ENCODE measurements at places on chromosomes 6 and 20.

DNA sequence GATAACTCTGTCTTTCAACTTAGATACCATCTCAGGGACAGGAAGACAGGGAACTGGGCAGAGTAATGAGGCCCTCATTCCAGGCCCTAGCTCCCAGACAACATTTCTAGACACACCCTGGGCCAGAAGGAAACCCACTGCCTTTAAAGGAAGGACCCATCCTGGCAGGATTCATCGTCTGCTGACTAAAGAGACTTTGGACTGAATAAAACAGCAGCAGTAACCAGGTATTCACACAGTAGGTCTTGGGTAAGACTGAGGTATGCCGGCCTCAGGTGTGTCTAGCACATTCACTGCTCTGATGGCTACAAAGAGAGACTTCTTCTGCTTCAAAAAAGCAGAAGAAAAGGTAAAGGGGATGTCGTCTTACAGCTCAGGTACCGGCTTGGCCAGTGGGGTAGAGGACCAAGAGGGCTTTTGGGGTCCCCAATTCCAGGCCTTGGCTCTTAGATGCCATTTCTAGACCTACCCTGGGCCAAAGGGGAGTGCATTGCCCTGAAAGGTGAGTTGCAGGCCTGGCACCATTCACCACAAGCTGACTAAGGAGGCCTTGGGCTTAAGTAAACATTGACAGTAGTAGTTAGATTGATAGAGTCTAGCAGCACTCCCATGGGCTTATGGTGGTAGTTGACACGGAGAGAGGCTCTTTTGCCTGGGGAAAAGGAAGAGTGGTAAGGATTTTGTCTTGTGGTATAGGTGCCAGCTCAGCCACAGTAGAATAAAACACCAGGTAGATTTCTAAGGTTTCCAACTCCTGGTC is 13.4 kb downstream of the SNX14 start:
- DNase-seq = no peak

DNA sequence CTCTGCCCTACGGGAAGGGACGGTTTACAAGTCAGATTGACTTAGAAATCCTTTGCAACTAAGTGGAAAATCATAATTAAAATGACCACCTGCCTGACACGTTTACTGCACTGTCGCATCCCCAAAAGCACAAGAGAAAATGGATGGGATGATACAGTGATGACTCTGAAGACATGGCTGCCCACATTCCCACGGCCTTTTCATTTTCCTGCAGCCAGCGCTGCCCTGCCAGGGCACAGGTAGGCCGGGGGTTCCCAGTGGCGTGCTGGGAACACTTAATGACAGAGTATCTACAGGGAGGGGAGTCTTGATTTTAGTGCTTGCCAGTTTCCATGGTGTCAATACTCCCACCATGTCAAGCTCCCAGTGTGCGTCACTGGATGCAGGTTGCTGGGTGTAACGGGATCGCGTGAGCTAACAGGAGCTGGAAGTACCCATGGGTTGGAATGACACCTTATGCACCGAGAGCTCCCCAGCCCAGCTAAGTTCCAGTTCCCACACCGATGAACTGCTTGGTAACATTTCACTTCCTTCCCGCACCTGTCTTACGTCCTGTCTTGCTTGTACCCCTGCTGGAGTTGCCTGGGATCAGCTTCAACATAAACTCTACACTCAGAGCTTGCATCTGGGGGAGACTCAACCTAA is 129.0 kb downstream of the ANKRD60 start:
- DNase-seq = no peak

DNA sequence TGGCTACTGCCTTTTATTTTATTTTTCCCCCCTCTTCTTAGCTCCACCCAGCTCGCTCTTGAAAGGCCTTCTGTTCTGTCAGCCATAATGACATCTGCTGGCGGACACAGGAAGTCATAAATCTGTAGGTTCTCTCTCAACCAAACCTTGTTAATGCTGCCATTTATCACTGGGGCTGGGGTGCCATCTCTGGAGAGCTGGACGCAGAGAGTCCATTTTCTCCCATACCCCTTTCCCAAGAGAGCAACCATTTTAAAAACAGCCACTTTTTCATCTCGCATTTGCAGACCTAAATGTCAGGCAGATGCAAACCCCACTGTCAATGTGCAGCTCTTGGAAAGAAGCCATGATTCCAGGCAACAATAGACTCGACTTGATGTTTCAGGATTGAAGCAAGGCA is 13.0 kb upstream of the TSHZ2 start:
- DNase-seq = no peak

- peak; percentile 39 for DNase-seq
These were observed 101.4 kb downstream of the ADGB start for GRCh38 chr6:146700078-146700686.

DNA sequence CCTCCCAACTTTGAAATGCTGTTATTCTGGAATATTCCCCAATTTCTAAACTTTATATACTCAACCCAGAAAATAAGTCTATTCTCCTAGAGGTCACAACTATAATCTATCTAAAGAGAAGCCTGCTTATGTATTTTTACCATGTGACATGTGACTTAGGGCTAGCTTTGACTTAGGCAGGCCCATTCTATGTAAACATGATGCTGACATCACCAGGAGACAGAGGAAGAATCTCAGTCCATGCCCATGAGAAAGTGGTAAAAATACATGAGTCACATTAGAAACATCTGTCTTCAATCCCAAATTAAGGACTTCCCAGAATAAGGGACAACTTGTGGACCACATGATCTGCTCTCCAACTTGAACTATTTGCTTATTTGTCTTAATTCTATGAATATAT is 113.6 kb upstream of the ID4 start:
- no peak for DNase-seq

DNA sequence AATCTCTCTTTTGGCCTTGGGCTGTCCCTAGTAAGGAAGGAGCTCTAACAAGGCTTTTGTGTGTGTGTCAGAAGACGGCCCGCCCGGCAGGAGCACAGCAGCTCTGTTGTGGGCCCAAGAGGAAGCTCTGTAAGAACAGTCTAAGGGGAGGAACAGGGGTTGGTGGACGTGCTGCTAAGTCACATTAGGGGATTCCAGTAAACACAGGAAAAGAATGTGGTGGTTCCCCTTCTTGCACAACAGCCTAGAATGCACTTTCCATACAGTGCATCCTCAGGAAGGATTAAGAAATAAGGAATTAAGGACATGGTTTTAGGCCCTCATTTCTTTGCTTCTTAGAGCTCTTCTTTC is 114.5 kb downstream of the RNF144B start:
- peak; percentile 28 for DNase-seq

GRCh38 chr6:134318974-134319281 is 1.0 kb upstream of the SGK1 start:
- no peak for DNase-seq

GRCh38 chr6:114569669-114570068 is 226.8 kb upstream of the HS3ST5 start:
- DNase-seq = no peak

GRCh38 chr6:71446470-71446869 is 157.9 kb downstream of the OGFRL1 start:
- no peak for DNase-seq

- DNase-seq = no peak
These were observed 272.5 kb upstream of the SGK1 start for GRCh38 chr6:134590449-134590848.

DNA sequence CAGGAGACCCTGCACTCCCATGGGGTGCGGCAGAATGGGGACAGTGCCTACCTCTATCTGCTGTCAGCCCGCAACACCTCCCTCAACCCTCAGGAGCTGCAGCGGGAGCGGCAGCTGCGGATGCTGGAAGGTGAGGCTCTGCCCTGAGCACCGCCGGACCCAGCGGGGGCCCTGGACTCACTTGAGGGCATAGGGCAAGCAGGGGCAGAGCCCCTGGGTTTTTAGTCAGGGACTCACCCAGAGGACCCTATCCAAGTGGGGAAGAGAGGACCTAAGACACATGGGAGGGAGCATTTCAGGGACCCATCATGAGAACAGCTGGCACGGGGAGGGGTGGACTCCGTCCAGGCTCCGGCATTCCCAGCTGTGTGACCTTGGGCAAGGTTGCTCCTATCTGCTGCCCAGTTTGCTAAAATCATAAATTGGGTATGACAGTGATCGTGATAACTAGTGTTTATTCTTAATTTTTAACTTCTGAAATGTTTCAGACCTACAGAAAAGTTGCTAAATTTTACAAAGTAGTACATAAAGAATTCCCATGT is 9.8 kb downstream of the RBCK1 start:
- no peak for DNase-seq

DNA sequence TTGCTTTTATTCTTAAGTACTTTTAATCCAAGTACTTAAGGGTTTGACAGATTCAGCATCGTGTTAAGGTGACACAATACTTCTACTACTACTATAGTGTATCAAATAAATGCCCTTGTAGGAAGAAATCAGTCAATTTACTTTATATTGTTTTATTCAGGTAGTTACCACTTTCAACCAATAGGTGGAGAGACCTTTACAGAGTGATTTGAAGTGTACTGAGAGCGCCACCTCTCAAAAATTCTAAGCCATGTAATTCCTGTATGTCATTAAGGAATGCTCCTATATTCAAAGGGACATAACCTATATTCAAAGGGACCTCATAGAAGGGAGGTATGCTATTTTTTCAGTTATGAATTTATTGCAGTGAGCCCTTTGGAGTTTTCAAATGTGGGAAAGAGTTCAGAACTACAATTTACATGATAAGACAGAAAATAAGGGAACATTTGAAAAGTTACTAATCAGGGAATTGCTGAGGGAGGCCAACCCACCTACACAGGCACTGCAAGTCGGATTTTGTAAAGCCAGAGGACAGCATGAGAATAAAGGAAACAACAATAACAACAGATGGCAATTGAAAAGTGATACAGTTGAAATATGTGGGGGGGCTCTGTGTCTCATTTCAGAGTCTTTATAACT is 955.6 kb downstream of the TBC1D32 start:
- no peak for DNase-seq

GRCh38 chr6:136059308-136059707 is 190.8 kb downstream of the MTFR2 start:
- DNase-seq = no peak

DNA sequence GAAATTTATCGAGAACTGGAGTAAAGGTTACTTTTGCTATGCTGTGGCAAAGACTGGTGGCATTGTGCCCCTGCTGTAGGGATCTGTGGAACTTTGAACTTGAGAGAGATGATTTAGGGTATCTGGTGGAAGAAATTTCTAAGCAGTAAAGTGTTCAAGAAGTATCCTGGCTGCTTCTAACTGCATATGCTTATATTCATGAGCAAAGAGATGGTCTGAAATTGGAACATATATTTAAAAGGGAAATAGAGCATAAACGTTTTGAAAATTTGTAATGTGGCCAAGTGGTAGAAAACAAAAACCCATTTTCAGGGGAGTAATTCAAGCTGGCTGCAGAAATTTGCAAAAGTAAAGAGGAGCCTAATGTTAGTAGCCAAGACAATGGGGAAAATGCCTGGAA is 12.3 kb upstream of the UFL1 start:
- DNase-seq = no peak

- DNase-seq = no peak
These were observed 649.2 kb downstream of the MMUT start for GRCh38 chr6:48813836-48814235.

GRCh38 chr6:56815436-56815835 is 139.5 kb upstream of the BEND6 start:
- DNase-seq = no peak

- no peak for DNase-seq
These were observed 371.0 kb upstream of the RUNX2 start for GRCh38 chr6:44957156-44957555.

- no peak for DNase-seq
These were observed 26.2 kb downstream of the VEGFA start for GRCh38 chr6:43796168-43796567.

DNA sequence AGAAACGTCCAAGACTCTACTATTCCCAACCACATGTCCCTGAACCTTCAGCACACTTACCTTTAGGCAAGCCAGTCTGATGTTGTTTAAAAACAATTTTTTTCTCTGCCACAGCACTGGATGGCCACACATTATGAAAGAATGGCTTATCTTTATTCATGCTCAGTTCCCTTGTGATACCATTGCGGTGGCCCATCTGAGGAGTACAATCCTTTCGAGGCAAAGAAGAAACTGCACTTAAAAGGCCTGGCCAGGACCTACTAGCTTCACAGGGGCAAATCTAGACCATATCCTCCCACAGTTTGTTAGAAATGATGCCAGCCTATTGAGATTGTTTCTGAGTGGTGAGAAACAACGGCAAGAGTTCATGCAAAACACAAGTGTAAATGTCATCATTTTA is 88.4 kb upstream of the PLEKHG1 start:
- DNase-seq = no peak

DNA sequence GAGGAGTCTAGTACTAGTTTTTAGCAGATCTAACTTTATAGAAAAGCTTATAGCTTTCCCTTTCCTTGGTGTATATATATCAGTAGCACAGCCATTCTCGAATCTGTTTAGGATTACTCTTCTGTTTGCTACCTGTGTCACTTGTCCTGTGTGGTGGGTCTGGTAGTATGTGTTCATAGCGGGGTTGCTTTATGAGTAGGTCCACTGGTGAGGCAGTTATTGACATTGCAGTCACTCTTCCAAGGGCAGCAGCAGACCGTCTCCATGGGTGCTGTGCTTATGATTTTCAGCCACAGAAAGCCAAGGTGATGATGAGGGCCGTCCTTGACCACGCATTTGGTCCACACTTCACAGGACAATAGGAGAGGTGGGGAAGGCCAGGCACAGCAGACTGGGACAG is 171.5 kb downstream of the CDKAL1 start:
- DNase-seq = peak; percentile 24

DNA sequence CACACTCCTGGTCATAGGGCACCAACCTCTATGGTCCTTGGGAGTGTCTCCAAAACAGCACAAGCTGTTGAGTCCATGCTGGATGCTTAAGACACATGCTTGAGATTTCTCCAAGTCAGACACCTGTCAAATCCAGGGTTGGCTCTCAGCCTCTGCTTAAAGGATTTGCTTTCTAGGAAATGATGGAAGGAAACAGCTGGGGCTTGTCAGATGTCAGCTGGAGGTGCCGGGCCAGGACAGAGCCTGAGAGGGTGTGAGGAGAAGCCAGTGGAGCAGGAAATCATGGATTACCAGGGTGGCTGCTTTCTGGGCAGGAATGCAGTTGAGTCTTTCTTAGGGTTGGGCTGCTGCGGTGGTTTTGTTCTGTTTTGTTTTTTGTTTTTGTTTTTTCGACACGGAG is 83.0 kb upstream of the FAM184A start:
- no peak for DNase-seq

- peak; percentile 61 for DNase-seq
These were observed 934 bp downstream of the KCNK5 start for GRCh38 chr6:39228111-39228971.

GRCh38 chr6:54619102-54619501 is 227.5 kb upstream of the FAM83B start:
- DNase-seq = no peak

GRCh38 chr20:58213121-58213520 is 15.3 kb downstream of the ANKRD60 start:
- DNase-seq = no peak

Data from activated T-cell treated with anti-CD3 and anti-CD28 coated beads, Interleukin-2, amount 50 U/mL, for 72 hours (primary cell).